Common myeloid progenitor, CD34-positive (primary cell): ENCODE measurements at places on chromosomes 5 and 9.
A peak's percentile ranks its signal among the peaks of the same experiment; 100 is the strongest.

- DNase-seq: no peak
These were observed 6.8 kb upstream of the RECK start for GRCh38 chr9:36029765-36030528.

GRCh38 chr9:136483589-136484152, 831 bp upstream of the SEC16A start:
- peak; percentile 92 for DNase-seq

DNA sequence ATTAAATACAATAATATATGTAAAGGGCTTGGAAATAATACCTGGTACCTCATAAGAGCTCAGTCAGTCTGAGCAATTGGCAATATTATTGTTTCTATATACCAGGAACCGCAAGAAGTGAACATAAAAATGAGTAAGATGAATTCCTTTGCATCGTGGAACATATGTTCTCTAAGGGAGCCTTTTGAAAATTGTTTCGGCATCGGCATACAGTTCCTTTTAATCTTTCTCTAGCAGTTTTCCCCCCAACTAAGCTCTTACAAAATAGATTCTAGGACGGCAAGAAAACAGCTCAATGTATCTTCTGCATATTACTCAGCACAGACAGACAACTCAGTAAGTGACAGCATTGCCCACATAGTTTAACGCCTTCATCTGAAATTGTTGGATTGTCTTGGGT, 426.6 kb upstream of the WWC1 start:
- no peak for DNase-seq

- no peak for DNase-seq
These were observed 235.0 kb downstream of the ROR2 start for GRCh38 chr9:91714874-91715615.

DNA sequence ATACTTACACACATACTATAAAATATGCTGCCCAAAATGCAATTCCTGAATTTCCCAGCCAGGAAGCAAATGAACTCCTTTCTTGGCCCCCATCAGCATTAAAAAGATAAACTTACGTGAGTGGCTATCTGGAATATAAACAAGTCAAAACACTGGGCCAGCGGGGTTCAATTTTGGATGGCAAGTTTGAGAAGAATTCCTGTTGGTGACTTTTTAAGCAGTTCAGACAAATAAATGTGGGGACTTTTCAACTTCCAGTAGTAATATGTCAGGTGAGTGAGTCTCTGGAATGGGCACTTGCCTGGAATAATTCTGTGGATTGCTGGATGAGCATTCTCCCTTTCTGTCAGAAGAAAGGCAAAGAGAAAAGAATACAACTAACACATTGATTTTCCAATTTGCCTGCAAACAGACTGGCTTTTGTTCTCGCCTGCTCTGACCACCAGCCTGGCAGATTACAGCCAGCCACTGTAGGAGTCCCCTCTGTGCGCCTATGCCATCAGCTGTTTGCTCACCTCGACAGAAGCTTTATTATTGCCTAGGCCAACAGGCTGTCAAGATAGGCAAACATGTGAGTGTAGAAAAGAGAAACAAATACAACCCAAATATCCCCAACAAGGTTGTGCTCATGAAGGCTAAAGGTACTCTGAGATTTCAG, 78.6 kb downstream of the MRPS27 start:
- no peak for DNase-seq

GRCh38 chr5:86970361-86970760, 297.3 kb upstream of the RASA1 start:
- no peak for DNase-seq

GRCh38 chr9:23962101-23962500, 136.1 kb upstream of the ELAVL2 start:
- DNase-seq: no peak

DNA sequence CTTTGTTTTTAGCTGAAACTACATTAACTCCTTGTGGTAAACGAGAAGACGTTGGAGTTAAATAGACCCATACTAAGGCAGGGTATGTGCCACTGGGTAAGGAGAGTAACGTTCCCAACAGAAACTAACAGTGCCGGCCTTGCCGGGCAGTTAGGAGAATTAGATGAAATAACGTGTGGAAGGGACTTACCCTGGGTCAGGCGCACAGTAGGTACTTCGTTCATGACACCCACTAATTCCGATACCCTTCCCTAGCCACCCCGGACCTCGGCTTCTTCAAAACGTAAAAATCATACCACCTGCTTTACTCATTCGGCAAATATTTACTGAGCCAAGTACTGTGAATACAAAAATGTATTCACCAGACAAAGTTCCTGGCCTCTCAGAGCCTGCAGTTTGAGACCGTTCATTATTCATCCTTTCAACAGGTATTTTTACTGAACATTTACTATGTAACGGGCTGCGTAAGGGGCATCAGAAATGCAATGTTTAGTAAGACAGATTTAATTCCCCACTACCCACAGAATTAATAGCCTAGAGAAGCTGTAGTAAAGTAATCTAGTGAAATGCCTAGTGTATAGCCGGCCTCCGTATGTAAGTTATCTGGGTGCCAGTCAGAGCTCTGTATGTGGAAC, 3.2 kb upstream of the SMIM23 start:
- no peak for DNase-seq

DNA sequence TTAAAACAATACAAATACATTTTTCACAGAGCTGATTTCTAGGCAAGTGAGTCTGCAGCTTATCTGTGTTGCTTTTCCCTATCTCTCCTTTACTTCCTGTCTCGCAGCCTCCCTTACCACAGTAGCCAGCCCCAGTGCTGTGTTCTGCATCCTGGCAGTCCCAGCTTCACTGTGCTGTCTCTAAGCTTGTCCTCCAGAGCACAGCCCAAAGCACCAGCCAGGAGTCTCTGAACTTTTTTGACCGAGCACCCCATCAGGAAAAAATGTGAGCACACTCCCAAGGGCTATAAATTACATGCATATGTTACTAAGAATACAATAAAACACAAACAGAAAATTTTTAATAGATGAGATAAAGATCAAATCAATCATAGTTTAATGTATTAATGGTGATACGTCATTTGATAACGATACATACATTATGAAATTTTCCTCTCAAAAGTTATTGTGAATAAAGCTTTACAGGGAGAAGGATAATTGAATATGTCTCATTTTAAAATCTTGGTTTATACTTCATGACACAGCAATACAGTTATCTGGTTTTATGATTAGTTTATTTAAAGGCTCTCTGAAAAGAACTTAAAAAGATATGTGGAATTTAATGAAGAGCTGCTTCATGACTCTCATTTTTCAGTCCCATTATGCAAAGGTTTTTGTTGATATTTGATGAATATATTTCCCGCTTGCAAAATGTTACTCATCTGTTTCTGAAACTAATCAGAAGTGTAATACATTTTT, 7.3 kb upstream of the RHOBTB3 start:
- DNase-seq: no peak

DNA sequence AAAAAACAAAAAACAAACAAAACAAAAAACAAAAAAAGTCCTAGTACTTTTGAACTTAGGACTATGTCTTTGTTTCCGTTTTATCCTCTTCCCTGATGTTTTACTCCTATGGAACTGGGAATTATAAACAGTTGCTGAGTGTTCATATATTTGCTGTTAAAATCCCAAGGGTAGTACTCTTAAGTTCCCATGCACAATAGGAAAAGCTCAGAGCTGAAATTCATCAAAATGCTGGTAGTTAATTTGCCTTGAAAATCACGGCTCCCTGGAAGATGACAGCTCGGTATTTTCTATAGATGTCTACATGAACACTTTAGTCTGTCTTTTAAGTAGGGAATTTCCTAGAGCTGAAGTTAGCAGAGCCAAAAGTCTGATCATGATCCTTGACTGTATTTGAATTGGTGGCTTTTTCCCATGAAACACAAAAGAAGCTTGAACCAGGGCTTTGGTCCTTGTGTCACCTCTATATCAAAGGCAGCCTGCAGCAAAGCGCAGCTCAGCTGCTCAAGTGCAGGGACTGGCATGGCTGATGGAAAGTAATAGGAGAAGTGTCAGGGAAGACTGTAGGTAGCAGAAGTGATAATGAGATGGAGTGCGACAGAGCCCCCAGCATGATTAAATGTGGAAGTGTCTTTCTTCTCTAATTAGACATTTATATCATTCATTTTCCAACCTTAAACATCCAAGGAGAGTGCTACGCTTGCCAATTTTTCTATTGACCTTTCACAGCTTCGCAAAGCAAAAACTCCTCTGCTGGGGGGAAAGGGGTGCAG, 310.9 kb downstream of the TRIM36 start:
- no peak for DNase-seq

DNA sequence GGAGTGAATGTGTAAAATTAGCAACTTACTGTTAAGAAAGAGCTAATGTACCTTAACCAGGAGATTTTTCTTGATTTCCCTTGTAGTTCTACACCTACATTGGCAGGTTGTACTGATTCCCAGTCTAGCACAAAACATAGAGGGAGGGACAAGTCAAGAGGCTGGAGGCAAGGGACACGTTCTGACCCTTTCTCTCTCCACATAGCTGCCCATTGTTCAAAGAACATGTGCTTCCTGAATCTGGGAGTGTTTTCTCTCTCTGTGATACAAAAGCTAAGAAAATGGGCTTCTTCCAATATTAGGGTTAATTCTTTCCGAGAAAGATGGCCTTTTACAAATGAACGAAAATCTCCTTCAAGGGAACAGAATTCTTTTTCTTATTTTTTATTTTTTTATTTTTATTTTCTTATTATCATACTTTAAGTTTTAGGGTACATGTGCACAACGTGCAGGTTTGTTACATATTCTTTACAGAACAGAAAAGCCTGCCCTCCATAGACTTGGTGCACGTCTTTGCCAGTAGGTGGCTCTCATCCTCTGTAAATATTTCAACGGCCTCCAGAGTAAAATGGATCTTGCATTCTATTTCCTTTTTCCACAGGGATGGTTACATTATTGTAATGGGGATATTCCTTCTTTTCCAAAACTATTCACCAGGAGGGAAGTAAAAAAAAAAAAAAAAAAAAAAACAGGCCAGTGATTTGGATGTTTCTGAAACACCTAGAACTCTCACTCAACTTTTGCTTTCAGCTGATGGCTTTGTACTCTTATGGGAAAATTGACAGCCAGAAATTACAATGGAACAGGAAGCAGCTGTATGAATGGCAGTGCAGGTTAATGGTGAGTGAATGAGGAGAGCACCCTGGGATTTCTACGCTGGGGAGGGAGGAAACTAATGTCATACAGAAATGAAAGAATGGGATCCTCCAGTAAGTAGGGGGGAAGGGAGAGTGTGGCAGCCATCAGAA, 13.1 kb upstream of the IFNA5 start:
- DNase-seq: peak; percentile 66

GRCh38 chr5:55407059-55407684, 99.4 kb downstream of the MTREX start:
- peak; percentile 53 for DNase-seq

- no peak for DNase-seq
These were observed 138.9 kb upstream of the SGCD start for GRCh38 chr5:156188016-156188415.

DNA sequence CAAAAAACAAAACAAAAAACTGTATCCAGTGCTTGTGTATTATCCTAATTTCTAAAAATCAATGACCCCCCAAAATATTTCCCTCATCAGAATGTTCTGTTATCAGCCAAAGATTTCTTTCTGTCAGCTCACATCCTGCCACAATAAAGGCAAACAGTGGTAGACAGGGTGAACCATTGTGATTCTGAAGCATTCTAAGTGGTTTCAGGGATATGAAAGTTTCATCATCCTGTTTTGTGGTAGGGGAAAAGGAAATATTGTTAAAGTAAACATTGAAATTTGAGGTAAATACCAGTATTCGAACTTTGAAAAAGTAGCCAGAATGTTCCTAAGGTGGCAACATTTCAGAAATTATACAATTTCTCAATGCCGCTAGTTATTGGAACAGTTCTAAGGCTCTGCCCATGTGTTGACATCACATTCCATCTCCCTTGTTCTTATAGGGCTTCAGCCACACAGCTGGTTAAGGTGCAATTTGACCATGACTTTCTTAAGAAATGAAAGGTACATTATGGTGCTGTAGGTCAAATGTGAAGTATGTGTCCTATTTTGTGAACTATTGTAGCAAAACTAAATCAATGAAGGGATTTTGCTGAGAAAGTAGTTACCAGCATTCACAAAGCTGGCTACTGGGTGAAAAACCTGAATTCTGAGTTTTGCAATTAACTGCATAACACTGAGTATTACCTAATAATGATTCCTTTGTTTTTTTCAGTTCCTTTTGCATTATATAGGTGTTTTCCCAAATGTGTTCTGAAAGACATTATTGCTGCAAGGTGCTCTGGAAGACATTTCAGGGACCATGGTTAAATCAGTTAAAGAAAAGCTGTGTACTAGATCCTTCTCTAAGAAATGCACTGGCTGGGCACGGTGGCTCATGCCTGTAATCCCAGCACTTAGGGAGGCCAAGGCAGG, 107.6 kb upstream of the RASGRF2 start:
- DNase-seq: no peak

GRCh38 chr5:38443390-38443789, 113.1 kb downstream of the LIFR start:
- DNase-seq: no peak

DNA sequence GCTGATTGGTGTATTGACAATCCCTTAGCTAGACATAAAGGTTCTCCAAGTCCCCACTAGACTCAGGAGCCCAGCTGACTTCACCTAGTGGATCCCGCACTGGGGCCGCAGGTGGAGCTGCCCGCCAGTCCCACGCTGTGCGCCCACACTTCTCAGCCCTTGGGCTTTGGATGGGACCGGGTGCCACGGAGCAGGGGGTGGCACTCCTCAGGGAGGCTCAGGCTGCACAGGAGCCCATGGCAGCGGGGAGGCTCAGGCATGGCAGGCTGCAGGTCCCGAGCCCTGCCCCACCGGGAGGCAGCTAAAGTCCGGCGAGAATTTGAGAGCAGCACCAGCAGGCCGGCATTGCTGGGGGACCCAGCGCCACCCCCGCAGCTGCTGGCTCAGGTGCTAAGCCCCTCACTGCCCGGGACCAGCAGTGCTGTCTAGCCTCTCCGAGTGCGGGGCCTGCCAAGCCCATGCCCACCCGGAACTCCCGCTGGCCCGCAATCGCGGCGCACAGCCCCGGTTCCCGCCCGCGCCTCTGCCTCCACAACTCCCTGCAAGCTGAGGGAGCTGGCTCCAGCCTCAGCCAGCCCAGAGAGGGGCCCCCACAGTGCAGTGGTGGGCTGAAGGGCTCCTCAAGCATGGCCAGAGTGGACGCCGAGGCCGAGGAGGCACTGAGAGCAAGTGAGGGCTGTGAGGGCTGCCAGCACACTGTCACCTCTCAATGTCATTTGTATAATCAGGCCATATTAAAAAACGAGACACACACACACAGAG, 437.2 kb downstream of the CSNK1G3 start:
- DNase-seq: no peak

- DNase-seq: no peak
These were observed 253.8 kb downstream of the ZNF608 start for GRCh38 chr5:124492444-124493224.
